RPMI7951 (cell line): ENCODE measurements at places on chromosomes 7 and 10. TPM values are rescaled to one million over a fixed set of nuclear protein-coding genes. Genes with fewer than 3 reads are reported as not detected.

PAOX gene
- 2.8 and 4.6 TPM in 2 replicates for total RNA-seq

OR2A42 gene
- 0.12 TPM in 1 of 2 replicates, not detected in the other for total RNA-seq

PSPH gene
- total RNA-seq, result 82.3 and 98.0 TPM in 2 replicates

BLNK gene
- total RNA-seq, result not detected in 2 replicates

LRRC4 gene
- under 0.01 TPM in 1 of 2 replicates, not detected in the other for total RNA-seq

SLC18A3 gene
- not detected in 2 replicates for total RNA-seq

MARVELD1 gene
- 29.0 and 41.7 TPM in 2 replicates for total RNA-seq

UNCX gene
- not detected in 2 replicates for total RNA-seq

CHST15 gene
- 26.2 and 36.4 TPM in 2 replicates for total RNA-seq

CABCOCO1 gene
- not detected in 2 replicates for total RNA-seq

IFIT1B gene
- total RNA-seq, result not detected in 2 replicates

NEURL1 gene
- total RNA-seq, result not detected in 2 replicates

GJC3 gene
- total RNA-seq, result 0.12 TPM in 1 of 2 replicates, not detected in the other

PKD2L1 gene
- not detected in 2 replicates for total RNA-seq

CCSER2 gene
- 14.5 and 16.9 TPM in 2 replicates for total RNA-seq

TMEM26 gene
- total RNA-seq, result 1.2 TPM in 1 of 2 replicates, not detected in the other
